Mesendoderm (in vitro differentiated cells): ENCODE measurements at places on chromosomes 5 and 9.

DNA sequence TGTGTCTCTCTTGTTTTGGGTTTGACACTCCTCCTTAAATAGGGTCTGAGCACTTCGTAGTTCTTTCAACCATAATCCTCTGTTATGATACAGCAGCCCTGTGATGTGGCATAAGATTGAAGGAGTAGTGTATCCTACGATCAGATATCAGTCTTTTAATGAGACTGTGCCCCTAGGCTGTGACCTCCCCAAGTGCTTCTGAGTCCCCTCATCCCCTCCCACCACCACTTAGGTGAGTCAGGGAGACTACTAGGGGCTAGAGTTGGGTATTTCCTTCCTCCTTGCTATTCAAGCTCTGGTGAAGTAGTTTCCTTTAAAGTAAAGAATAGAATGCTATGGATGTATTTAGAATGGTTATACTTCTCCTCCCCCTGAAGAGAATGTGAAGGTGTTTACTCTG is 637.2 kb upstream of the GRAMD2B start:
- peak; percentile 17 for DNase-seq

DNA sequence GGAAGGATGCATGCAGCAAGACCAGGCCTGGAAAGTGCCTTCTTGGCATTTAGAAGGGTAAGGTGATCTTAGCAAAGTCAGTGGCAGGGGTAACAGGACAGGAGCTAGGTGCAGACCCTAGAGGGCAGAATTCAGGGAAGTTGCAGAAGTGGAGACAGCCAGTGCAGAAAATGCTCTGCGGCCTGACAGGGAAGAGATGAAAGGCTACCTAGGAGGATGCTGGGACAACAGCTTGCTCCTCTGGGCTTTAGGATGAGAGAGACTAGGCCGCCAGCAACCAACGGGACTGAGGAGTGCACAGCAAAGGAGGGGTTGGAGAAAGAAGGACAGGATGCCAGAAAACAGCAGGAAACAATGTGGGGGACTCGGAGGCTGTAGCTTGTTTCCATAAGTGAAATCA is 219.9 kb downstream of the FSTL4 start:
- no peak for DNase-seq

GRCh38 chr5:154365823-154366222 is 80.0 kb upstream of the SAP30L start:
- no peak for DNase-seq

GRCh38 chr5:10536931-10537579 is 26.8 kb upstream of the ANKRD33B start:
- DNase-seq, result no peak

GRCh38 chr5:150138551-150139265 is 16.9 kb downstream of the PDGFRB start:
- peak; percentile 92 for DNase-seq

GRCh38 chr5:82513738-82514137 is 235.6 kb upstream of the RPS23 start:
- DNase-seq, result peak; percentile 63

- DNase-seq, result no peak
Measured at GRCh38 chr9:81552581-81552991, 136.8 kb downstream of the TLE1 start.

DNA sequence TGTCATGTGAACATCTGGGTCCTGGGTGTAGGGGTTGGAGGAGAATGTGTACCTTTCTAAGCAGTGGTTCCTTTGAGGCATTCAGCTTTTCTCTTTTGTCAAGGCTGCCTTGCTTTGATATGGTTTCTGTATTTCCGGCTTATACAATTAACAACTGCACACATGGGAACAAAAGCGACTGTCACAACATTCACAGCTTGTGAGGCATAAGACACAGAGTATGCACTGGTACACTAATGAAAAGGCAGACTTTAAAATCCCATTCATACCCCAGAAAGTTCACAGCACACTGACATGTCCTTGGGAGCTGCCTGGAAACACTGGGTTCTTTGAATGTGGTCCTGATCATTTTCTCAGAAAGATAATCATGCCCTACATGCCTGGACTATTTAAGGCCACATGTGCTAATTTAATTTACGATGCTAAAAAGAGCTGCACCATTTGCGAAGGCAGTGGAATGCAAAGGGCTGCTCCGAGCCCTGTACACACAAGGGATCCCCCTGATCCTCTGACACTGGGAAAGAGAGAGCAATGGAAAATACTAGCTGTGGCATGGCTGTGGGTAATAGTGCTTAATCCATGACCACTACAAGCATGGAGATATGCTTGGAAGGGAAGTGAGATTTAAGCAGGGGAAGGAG is 131.8 kb downstream of the EFNA5 start:
- no peak for DNase-seq

GRCh38 chr5:120852222-120852860 is 388.2 kb downstream of the PRR16 start:
- peak; percentile 72 for DNase-seq

DNA sequence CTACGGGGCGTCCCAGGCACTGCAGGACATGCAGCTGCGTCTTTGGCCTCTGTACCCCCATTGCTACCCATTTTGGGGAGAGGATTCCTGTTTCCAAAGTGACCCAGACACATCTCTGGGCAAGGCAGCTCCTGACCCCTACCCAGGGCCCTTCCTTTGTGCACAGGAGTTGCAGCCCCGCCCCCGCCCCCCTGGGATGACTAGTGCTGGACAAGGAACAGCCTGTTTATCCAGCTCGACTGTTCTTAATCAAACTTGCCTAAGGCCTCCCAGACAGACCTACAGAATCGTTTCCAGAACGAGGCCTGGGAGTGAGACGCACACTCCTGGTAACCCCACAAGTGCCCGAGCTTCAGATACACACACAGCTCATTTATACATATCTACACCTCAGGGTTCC is 13.2 kb downstream of the DIPK1B start:
- no peak for DNase-seq
